Fibroblast of pulmonary artery (primary cell): ENCODE measurements at places on chromosomes 11 and 22.

- DNase-seq: no peak
Measured at GRCh38 chr11:77093056-77093891, 9.4 kb upstream of the OMP start.

GRCh38 chr11:60964801-60965200 is 6.7 kb upstream of the CD6 start:
- DNase-seq: no peak

GRCh38 chr22:21948390-21948789 is 4.3 kb downstream of the PPM1F start:
- DNase-seq: no peak

- peak; percentile 78 for DNase-seq
Measured at GRCh38 chr11:34331329-34331728, 26.5 kb downstream of the ABTB2 start.

- DNase-seq: peak; percentile 54
Measured at GRCh38 chr11:119065369-119065768, 2.2 kb upstream of the VPS11 start.

- peak; percentile 92 for DNase-seq
Measured at GRCh38 chr11:112321501-112322172, 61.0 kb upstream of the PLET1 start.

DNA sequence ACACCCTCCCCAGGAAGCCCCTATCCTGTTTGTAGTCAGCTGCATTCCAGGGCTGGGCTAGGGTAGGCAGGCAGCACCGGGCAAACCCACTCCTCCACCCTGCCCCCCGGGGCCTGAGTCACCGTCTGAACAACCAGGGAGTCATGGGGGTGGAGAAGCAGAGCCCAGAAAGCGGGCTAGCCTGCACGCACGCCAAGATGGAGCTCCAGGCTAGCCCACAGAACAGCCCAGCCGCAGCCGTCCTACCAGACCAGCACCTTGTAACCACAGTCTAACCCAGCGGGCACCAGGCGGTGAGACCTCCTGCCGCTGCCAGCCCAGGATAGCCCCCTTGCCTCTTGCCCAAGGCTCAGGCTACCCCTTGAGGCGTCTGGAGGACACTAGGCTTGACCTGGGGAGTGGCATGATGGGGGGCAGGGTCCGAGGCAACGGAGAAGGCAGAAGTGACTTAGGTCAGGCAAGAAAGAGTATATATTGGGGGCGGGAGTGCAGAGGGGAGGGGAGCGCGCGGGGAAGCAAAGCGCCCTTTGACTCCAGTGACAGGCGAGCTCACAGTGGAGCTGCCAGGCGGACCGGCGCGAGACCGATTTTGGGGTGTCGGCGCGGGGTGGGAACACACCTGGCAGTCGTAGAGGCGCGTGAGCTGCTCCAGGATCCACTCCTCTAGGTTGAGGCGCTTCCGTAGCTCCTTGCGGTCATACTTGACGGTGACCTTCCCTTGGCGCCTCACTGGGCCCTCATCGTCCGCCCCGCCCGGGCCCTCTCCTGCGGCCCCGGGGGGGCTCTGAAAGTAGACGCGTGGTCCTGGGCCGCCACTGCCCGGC is 734 bp downstream of the PPP1R14B start:
- DNase-seq: peak; percentile 82

- DNase-seq: no peak
Measured at GRCh38 chr11:111855506-111855905, 15.9 kb downstream of the ALG9 start.

DNA sequence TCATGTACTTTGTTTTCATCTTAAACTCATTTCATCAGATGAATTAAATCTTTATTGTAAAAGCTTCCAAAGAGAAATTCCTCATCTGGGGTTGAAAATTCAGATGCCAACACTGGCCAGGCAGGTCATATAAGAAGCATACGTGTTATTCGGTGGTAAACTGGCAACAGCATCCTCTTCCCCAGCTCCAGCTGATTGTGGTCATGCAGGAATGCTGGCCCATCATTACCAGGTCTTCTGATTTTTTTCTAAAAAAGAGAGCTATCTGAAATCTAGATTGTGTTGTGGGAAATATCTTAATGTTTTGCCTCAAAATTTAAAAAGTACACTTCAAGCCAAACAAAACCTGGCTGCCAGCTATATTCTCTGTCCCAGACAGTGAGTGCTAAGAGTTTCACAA is 53.6 kb downstream of the ARFGAP2 start:
- no peak for DNase-seq

GRCh38 chr22:39967103-39967829 is 7.1 kb downstream of the TMA7B start:
- peak; percentile 61 for DNase-seq

DNA sequence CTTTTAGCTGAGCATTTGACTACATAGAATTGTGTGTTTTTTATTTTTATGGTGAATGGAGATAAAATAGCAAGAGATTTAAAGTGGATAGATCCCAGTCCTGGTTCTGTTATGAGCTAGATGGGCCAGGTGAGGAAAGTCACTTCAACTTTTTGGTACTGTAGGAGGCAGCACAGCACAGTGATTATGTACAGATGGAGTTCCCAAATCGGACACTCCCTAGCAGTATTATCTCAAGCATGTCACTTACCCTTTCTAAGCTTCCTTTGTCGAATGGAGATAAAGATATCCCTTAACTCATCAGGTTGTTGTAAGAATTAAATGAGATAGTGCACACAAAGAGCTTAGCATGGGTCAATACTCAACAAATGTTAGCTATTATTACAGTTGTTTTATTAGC is 5.3 kb downstream of the EXPH5 start:
- no peak for DNase-seq

GRCh38 chr22:44759001-44759400 is 6.6 kb downstream of the ARHGAP8 start:
- DNase-seq: no peak

GRCh38 chr11:109772892-109773291 is 320.3 kb upstream of the ZC3H12C start:
- DNase-seq: no peak

- DNase-seq: no peak
Measured at GRCh38 chr22:32909581-32910428, 108.3 kb downstream of the TIMP3 start.

GRCh38 chr11:46389450-46390330 is 1.9 kb downstream of the CHRM4 start:
- DNase-seq: peak; percentile 64

GRCh38 chr11:704781-705645 is 1.0 kb upstream of the EPS8L2 start:
- no peak for DNase-seq

GRCh38 chr11:63800921-63801320 is 12.3 kb upstream of the SPINDOC start:
- DNase-seq: no peak

DNA sequence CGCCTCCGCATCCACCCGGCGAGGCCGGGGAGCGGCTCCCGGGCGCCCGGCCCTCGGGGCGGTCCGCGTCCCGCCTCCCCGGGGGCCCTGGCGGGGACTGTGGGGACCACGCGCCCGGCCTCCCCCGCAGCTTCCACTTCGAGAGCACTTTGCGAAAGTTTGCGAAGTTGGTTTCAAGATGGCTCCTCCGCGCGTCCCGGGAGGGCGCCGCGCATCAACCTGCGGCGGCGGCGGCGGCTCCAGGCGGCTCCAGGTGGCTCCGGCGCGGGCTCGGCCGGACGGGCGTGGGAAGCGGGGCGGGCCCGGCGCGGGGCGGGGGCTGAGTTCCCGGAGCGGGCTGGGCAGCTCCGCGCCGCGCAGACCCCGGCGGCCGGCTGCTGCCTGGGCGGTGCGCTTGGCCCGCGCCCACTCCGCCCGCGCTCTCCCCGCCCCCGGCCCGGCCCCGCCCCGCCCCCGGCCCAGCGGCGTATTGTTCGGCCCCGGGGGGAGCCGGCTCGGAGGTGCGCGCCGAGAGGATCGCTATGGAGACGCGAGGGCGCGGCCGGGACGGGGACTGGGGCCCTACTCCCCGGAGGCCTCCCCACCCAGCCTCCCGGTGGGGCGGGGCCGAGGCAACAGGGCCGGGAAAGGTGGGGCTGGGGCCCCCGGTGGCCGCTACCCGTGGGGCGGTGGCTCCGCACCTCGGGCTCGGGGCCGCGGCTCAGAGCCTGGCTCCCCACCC is at the start of gene CELSR1:
Gene CELSR1, minus strand, starts transcription at position 396 of the 721 bp plus-strand sequence. CDS start 450 bp downstream, outside the sequence.
- peak; percentile 22 for DNase-seq

GRCh38 chr11:86795949-86796348 is 4.4 kb upstream of the PRSS23 start:
- peak; percentile 93 for DNase-seq

DNA sequence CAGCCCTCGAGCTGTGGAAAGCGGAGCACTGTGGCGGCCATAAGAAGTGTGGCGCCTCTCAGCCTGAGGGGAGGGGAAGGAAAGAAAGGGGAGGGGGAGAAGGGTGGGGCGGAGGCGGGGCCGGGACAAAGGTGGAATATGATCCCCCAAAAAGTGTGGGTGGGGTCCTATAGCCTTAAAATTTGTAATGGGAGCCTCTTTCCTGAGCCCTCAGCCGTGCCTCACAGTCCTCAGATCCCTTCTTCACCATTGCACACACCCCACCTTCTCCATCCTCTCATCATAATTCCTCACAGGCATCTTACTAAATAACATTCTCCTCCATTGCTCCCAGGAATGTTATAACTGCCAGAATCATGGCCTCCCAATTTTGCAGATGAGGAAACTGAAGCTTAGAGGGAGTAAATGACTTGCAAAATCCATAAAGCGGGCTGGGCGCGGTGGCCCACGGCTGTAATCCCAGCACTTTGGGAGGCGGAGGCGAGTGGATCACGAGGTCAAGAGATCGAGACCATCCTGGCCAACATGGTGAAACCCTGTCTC is 600 bp upstream of the RAB6A start:
- no peak for DNase-seq

- peak; percentile 72 for DNase-seq
Measured at GRCh38 chr11:123560006-123560405, 94.4 kb downstream of the SCN3B start.

- DNase-seq: peak; percentile 10
Measured at GRCh38 chr11:80414181-80415165, 973.6 kb upstream of the TENM4 start.

GRCh38 chr11:77345621-77346020 is 44.1 kb upstream of the GDPD4 start:
- peak; percentile 47 for DNase-seq

- peak; percentile 28 for DNase-seq
Measured at GRCh38 chr22:29782061-29782845, 15.1 kb downstream of the UQCR10 start.

- DNase-seq: peak; percentile 65
Measured at GRCh38 chr22:49979587-49980264, 19.2 kb downstream of the PIM3 start.

DNA sequence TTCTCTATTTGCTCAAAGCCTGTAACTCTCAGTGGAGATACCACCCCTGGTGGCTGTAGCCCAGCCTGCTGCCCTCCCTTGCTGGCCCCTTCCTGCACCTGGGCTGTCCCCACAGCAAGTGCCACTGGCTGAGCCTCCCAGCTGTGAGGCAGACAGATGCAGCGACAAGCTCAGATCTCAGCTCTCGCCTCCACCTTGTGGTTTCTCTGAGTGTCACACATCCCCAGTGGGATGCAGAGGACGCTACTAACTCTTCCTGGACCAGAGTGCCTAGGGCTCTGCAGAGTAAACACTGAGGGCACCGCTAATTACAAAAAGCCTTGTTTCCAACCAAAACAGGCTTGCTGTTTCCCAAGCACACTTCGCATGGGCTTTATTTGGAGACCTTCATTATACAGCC is 8.9 kb downstream of the YPEL1 start:
- peak; percentile 11 for DNase-seq

DNA sequence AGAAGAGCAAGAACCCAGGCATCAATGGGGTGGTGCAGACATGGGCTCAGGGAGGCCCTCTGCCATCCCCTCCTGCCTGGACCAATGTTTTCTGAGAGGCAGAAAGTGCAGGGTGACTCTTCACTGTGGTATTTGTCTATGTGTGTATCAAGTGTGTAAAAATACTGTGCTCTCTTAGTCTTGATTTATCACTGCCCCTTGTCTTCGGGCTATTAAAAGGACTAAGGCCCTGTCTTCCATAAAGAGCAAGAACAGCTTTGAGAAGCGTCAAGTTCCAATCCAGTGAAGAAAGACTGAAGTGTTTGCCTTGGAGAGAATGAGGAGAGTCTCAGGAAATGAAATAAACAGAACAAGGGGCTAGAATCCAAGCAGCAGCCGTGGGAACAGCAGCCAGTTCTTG is 14.4 kb downstream of the PRSS23 start:
- peak; percentile 36 for DNase-seq

- DNase-seq: peak; percentile 55
Measured at GRCh38 chr11:19253153-19253745, 12.5 kb upstream of the E2F8 start.

GRCh38 chr11:32143378-32143777 is 52.5 kb downstream of the RCN1 start:
- DNase-seq: no peak

DNA sequence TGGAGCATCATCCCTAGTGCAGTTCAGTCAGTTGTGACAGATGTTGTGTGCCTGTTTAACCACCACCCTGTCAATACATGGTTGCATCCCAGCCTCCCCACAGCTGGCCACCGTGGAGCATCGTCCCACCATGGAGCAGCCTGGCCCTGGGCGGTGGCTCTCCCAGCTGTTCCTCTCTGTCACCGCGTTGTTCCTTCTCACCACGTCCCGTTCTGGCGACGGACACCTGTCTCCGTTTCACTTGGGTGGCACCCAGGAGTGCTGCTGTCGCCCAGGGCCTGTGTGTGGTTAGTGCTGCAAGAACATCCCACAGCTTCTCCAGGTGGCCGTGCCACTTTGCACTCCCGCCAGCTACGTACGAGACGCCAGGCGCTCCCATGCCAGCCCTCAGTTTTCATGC is 26.5 kb downstream of the MUC6 start:
- DNase-seq: no peak

DNA sequence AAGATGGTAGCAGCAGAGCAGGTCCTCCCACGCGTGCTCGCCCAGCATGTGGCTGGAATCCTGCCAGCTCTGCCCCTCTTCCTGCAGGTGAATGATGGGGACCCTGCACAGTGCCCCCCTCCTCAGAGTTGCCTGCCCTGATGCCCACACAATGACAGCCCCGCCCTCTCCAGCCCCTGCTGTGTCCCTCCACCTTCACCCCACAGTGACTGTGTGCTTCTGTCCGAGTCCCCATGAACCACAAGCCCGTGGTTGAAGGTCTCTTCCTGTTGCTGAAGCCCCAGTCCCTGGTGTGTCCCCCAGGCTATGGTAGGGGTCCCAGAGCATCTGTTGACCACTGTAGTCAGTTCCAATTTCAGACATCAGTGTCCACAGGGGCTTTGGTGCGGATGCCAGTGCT is 71.0 kb downstream of the BRD1 start:
- DNase-seq: no peak
